WTC11 (cell line): ENCODE measurements at places on chromosomes 13 and 19.

- DNase-seq: no peak
Observed at GRCh38 chr19:5615756-5616327, 6.7 kb downstream of the SAFB2 start.

DNA sequence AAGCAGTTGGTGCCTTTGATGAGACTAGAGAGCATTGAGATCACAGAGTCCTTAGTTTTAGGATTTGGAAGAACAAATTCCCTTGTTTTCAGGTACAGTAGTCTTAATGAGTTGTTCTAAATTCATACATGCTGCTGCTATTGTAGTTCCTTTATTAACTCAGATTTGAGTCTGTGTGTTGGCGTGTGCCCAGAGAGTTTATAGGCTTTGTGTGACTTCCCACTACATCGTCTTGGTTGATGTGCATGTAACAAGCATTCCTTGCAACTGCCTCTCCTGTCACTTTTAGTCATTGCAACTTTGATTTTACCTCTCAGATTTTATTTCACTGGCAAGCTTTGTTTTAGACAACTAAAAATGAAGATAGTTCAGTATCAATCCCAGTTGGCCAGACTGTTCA is 135.5 kb downstream of the ZAR1L start:
- no peak for DNase-seq

DNA sequence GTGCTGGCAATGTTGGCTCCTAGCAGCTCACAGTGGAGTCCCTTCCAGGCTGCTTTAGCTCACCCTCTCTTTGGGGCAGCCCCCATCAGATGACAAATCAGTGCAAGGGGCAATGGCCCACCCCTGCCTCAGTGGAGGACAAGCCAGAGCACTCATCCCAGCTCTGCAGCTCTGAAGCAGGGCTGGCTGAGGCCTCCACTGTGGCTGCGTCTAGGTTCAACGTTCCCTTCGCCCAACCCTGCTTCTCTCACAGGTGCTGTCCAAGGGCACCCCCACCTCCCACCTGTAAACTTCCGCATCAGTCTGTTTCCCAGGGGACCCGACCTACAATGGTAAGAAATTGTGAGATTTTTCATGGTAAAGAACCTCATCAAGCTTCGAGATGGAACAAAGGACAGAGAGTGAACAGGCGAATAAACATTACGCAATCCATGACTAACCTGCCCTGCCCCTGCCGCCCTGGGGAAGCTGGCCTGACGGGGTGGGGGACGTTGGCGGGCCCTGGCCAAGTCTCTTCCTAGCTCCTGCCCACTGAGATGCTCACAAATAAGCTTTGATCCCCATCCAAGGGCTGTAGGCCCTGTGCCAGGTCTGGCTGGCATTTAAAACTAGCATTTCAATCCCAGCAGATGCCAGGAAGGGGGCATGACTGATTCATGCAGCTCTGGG is 40.5 kb downstream of the DZIP1 start:
- DNase-seq: no peak

GRCh38 chr13:61192826-61193225 is 222.8 kb downstream of the PCDH20 start:
- DNase-seq: no peak
